Ovary (tissue), 10 donors: ENCODE measurements at places on chromosomes 7 and 10. TPM values are rescaled to one million over a fixed set of nuclear protein-coding genes. Genes with fewer than 3 reads are reported as not detected.

WNT8B gene
- polyA plus RNA-seq, result 0.06 TPM

FAM25G gene
- polyA plus RNA-seq, result not detected

PCGF5 gene
- 28.1 TPM for polyA plus RNA-seq

RNLS gene
- polyA plus RNA-seq, result 7.5 TPM

DNA sequence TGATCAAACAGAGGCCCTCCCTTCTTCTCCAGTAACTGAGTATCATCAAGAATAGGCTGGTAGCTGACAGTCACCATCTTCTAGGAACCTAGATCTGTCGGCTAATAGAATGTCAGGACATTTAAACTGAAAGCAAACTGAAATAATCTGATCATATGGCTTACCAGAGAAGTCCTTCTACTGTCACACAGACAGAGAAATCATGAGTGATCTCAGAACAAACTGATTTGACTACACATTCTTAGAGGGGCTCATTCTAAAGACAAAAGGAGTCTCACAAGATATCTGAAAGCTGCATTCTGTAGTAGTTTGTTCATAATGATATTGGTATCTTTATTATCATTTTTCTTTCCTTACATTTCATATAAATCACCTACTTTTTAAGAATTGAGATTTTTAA is 130.9 kb upstream of the ADCY1 start:
- H3K27ac ChIP-seq, result no peak overlapping the region
- no peak overlapping the region for H3K4me3 ChIP-seq
- no peak for DNase-seq
- H3K27me3 ChIP-seq, result no peaks in the 10 kb centered on the region
- H3K4me1 ChIP-seq, result no peaks in the 10 kb centered on the region

GRCh38 chr7:150950496-150951180 is 27.5 kb downstream of the KCNH2 start:
- no peak overlapping the region for H3K27ac ChIP-seq
- peak; percentile 14 for DNase-seq
- H3K4me1 ChIP-seq, result peaks cover 13% of the 10 kb centered on the region
- no peaks in the 10 kb centered on the region for H3K27me3 ChIP-seq
- no peaks in the 10 kb centered on the region for H3K36me3 ChIP-seq
- no peak overlapping the region for H3K4me3 ChIP-seq

- DNase-seq, result no peak
- no peak overlapping the region for H3K4me3 ChIP-seq
- no peak overlapping the region for H3K27ac ChIP-seq
These were observed 56.1 kb upstream of the PDLIM1 start for GRCh38 chr10:95346715-95347401.

GRCh38 chr10:121433965-121434364 is 164.3 kb downstream of the FGFR2 start:
- no peaks in the 10 kb centered on the region for H3K36me3 ChIP-seq
- no peaks in the 10 kb centered on the region for H3K27me3 ChIP-seq
- H3K27ac ChIP-seq, result no peak overlapping the region
- no peak for DNase-seq
- no peak overlapping the region for H3K4me3 ChIP-seq
- H3K4me1 ChIP-seq, result peaks cover 5% of the 10 kb centered on the region

DNA sequence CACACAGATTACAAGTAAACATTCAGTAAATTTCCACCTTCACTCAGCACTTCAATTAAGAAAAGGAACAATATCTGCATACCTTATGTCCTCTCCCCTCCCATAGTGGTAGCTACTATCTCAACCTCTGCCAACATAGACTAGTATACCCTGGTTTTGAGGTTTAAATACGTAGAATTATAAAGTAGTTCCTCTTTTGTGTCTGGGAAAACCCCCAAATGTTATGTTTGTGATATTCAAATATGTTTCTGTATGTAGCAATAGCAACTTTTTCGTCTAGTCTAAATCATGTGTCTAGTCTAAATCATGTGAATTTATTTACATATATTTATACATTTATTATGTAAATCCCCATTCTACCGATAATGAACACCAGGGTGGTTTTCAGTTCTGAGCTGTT is 13.2 kb upstream of the CAMK2B start:
- H3K4me3 ChIP-seq, result no peak overlapping the region
- no peaks in the 10 kb centered on the region for H3K36me3 ChIP-seq
- H3K27ac ChIP-seq, result no peak overlapping the region
- no peak for DNase-seq
- H3K4me1 ChIP-seq, result peaks cover 4% of the 10 kb centered on the region

DNA sequence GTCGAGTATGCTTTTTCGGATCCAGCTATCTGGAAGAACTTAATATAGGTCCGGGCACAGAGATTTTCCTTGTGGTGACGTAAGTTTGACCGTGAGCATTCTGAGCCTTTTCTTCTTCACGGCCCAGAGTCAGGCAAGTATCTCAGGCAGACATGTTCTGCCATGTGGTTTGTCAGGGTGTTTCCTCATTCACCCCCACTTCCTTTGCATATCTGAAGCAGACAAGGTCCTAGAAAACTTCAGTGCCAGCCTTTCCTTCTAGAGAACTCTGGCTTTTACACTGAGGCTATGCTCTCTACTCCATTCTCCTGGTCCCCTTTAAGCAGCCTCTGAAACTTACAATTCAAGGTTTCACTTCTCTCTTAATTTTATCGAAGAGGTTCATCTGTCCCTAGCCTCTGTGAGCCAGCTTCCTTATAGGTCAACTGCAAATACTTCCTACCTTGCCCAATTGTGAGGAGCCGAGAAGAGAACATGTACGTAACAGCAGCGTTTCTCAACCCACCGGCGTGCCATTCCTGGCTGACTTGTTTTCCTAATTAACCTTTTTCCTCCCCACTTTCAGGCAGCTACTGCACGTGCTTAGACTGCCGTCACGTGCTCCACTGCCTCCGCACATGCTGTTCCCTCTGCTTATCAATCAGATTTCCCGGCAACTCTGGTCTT is 47.3 kb downstream of the CDCA7L start:
- no peaks in the 10 kb centered on the region for H3K36me3 ChIP-seq
- H3K4me3 ChIP-seq, result no peak overlapping the region
- no peak for DNase-seq
- H3K4me1 ChIP-seq, result no peaks in the 10 kb centered on the region

GRCh38 chr7:127891144-127891543 is 140.1 kb downstream of the LRRC4 start:
- H3K27ac ChIP-seq, result no peak overlapping the region
- DNase-seq, result no peak
- no peak overlapping the region for H3K4me3 ChIP-seq
- no peaks in the 10 kb centered on the region for H3K36me3 ChIP-seq
- H3K27me3 ChIP-seq, result no peaks in the 10 kb centered on the region
- peaks cover 3% of the 10 kb centered on the region for H3K4me1 ChIP-seq
